ENCODE measurements at places on chromosomes 1 and 21. TPM values are rescaled to one million over a fixed set of nuclear protein-coding genes. Genes with fewer than 3 reads are reported as not detected.

GRCh38 chr1:30005972-30006619 lies 717.3 kb downstream of the MATN1 start:
- no peaks in the 10 kb centered on the region for H3K36me3 ChIP-seq
- H3K27me3 ChIP-seq: no peaks in the 10 kb centered on the region
- H3K4me1 ChIP-seq: no peaks in the 10 kb centered on the region
- H3K4me3 ChIP-seq: no peak overlapping the region

DNA sequence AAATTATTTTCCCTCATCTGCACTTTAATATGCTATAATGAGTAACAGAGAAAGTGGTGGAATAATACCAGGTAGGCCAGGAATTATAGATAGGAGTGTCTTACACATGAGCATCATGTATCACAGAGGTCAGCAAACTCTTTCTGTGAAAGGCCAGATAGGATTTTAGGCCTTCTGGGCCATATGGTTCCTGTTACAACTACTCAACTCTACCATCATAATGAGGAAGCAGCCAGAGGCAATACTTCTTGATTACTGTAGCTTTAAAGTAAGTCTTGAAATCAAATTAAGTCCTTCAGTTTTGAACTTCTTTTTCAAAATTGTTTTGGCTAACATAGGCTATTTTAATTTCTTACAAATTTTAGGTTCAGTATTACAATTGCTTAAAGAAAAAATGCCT lies 32.1 kb upstream of the IGSF3 start:
- H3K4me3 ChIP-seq: no peak overlapping the region
- H3K27ac ChIP-seq: no peak overlapping the region
- no peak for DNase-seq
- H3K4me1 ChIP-seq: no peaks in the 10 kb centered on the region
- H3K36me3 ChIP-seq: no peaks in the 10 kb centered on the region
- no peaks in the 10 kb centered on the region for H3K27me3 ChIP-seq

- no peak for DNase-seq
- H3K27me3 ChIP-seq: no peaks in the 10 kb centered on the region
- no peak overlapping the region for H3K27ac ChIP-seq
- no peaks in the 10 kb centered on the region for H3K36me3 ChIP-seq
These were observed 19.7 kb downstream of the STUM start for GRCh38 chr1:226568077-226568831.

DNA sequence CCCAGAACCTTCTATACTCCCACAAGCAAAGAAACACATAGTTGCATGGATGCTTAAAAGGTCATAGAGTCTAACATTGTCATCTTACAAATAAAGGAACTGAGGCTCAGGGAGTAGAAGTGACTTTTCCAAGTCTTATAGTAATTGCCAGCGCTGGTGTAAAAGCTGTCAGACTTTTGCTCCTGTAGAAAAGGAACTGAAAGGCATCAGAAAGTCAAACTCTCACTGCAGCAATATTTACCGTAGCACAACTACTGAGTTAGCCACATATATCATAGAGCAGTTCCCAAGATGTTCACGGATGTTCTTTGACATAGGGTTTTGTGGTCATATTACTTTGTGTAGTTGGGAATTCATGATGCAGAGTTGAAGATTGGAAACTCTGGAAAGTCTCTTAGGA lies 16.6 kb upstream of the USP24 start:
- no peaks in the 10 kb centered on the region for H3K4me1 ChIP-seq
- H3K27ac ChIP-seq: no peak overlapping the region
- H3K36me3 ChIP-seq: no peaks in the 10 kb centered on the region
- no peak overlapping the region for H3K4me3 ChIP-seq
- no peaks in the 10 kb centered on the region for H3K27me3 ChIP-seq
- DNase-seq: no peak

DNA sequence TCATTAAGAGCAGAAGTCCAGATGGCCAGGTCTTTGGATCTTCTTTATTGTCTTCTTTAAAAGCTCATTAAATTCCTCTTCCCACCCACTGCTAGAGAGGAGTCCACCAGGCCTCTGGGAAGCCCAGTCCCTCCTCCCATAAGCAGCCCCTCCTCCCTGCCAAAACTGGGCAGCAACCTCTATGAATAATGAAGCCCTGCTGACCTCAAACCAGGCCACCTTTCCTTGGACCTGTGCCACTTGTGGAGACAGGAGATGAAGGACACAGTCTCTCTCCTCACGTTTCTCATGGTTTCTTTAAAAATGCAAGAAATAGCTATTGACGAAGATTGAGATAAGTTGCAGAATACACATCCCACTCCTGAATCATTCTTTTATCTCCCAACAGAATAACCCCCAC lies 112.8 kb downstream of the EDEM3 start:
- H3K27me3 ChIP-seq: no peaks in the 10 kb centered on the region
- no peaks in the 10 kb centered on the region for H3K4me1 ChIP-seq
- DNase-seq: no peak
- no peak overlapping the region for H3K27ac ChIP-seq
- H3K4me3 ChIP-seq: no peak overlapping the region

- no peak for DNase-seq
- H3K4me1 ChIP-seq: peaks cover 18% of the 10 kb centered on the region
- H3K4me3 ChIP-seq: no peak overlapping the region
- H3K36me3 ChIP-seq: no peaks in the 10 kb centered on the region
These were observed 26.4 kb downstream of the LRRC8B start for GRCh38 chr1:89550995-89551394.

DNA sequence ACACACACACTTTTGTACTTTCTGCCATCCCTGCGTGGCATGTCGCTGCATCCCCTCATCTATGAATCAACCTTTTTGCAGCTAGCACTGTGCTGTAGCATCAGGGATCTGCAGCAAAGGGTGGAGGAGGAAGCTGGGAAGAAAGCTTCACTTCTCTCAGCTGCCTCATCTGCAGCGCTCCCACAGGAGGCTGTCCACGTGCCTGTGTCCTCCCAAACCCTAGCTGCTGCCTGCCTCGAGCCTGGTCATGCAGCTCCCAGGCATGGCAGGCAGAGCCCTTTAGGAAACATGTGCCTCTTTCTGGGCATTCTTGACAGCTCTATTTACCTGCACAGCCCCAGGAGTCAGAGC lies 262.1 kb upstream of the SGIP1 start:
- peaks cover 48% of the 10 kb centered on the region for H3K4me1 ChIP-seq
- DNase-seq: no peak
- peak overlapping the region; percentile 59 for H3K27ac ChIP-seq
- H3K27me3 ChIP-seq: no peaks in the 10 kb centered on the region

DNA sequence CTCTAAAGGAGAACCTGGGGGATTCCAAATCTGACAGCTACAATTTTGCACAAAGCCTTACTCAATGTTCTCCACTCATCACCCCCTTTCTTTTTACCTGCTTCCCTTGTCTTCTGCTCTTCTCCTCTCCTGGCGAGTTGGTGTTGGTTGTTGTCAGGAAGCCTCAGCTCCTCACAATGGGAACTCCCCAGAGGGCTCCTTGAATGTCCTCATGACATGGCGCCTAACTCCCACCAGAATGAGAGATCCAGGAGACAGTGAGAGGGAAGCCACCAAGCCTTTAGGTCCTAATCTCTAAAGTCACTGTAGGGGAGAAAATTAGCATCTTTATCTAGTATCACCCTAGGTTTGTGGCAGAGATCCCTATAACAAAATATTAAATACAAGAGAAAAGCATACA lies 87.8 kb downstream of the SLC16A1 start:
- peaks cover 4% of the 10 kb centered on the region for H3K4me1 ChIP-seq
- H3K4me3 ChIP-seq: no peak overlapping the region
- no peak for DNase-seq
- no peaks in the 10 kb centered on the region for H3K36me3 ChIP-seq

GRCh38 chr21:17602874-17603273 lies 9.8 kb downstream of the BTG3 start:
- H3K27ac ChIP-seq: no peak overlapping the region
- H3K27me3 ChIP-seq: no peaks in the 10 kb centered on the region
- no peak for DNase-seq
- no peaks in the 10 kb centered on the region for H3K4me1 ChIP-seq
- no peaks in the 10 kb centered on the region for H3K36me3 ChIP-seq
- H3K4me3 ChIP-seq: no peak overlapping the region

The ENTREP3 gene
- 8.2 TPM for total RNA-seq

The ADCY10 gene
- total RNA-seq: not detected

The TNFRSF8 gene
- not detected for total RNA-seq

The DNAH14 gene
- not detected for total RNA-seq

The HTR1D gene
- not detected for total RNA-seq

The CD160 gene
- not detected for total RNA-seq

The FMO5 gene
- 0.70 TPM for total RNA-seq

Measured in naive thymus-derived CD4-positive, alpha-beta T cell (primary cell).